Mesendoderm (in vitro differentiated cells): ENCODE measurements at places on chromosomes 7 and 10.

DNA sequence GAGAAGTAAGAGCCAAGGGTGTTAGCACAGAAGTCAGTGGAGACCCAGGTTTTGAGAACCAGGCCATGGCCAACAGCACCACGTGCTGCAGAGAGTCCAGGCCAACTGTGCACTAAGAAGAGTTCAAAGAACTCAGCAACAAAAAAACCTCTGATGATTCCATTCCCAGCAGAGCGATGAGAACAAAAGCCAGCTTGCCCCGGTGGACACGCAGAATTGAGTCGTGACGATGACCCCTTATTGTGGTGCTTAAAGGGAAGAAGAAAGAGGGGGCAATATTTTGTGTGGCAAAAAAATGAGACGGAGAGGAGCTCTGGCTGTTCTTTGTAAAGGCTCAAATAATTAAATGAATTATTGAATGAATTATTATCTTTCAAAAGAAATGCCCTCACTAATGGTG is 468.3 kb upstream of the AUTS2 start:
- DNase-seq = no peak

GRCh38 chr10:11578802-11579255 is 32.6 kb downstream of the USP6NL start:
- no peak for DNase-seq

DNA sequence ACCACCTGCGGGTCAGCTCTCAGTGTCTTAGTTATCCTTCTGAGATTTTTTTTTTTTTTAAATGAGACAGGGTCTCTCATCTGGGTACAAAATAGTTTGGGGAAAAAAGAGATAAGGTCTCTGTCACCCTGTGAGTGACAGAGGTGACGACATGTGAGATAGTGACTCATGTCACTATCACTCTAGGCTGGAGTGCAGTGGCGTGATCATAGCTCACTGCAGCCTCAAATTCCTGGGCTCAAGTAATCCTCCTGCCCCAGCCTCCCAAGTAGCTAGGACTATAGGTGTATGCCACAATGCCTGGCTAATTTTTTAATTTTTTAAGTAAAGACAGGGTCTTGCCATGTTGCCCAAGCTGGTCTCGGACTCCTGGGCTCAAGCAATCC is 10.4 kb downstream of the BLVRA start:
- peak; percentile 38 for DNase-seq

- no peak for DNase-seq
Measured at GRCh38 chr7:6244021-6244420, 28.4 kb downstream of the CYTH3 start.
